H54 (cell line): ENCODE measurements at places on chromosomes 3 and 15.

GRCh38 chr3:174168026-174168425 is 691.1 kb upstream of the NAALADL2 start:
- DNase-seq: no peak

GRCh38 chr3:163368168-163368567 is 1710.1 kb downstream of the SI start:
- peak; percentile 5 for DNase-seq

GRCh38 chr3:65538101-65538500 is 500.6 kb downstream of the MAGI1 start:
- DNase-seq: no peak

- no peak for DNase-seq
These were observed 331.4 kb upstream of the AZI2 start for GRCh38 chr3:28680050-28680449.

DNA sequence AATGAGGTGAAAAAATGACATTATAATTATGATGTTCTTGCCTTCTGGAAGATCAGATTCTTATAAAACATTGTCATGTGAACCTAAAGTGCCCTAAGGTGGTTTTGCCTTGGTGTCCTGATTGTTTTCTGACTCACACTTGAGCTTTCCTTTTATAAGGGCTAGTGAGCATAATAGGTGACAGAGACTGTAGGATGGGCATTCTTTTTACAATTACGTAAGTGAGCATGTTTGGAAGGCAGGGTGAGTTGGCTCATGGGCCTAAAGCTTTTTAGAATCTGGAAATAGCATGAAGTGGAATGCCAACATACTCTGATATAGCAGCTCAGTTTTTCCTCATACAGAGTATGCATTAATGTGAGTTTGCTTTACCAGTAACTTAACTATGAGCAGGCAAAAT is 41.2 kb downstream of the CRYBG3 start:
- no peak for DNase-seq

- DNase-seq: no peak
These were observed 875 bp downstream of the GAP43 start for GRCh38 chr3:115624029-115624741.

DNA sequence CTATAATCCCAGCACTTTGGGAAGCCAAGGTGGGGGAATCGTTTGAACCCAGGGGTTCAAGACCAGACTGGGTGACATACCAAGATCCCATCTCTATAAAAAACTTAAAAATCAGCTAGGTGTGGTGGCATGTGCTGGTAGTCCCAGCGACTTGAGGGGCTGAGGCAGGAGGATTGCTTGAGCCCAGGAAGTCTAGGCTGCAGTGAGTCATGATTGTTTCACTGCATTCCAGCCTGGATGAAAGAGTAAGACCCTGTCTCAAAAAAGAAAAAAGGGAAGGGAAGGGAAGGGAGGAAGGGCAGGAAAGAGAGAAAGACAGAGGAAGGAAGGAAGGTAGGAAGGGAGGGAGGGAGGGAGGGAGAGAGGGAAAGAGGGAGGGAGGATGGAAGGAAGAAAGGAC is 133.7 kb upstream of the LRRN1 start:
- no peak for DNase-seq

GRCh38 chr3:149949181-149949580 is 21.5 kb downstream of the PFN2 start:
- DNase-seq: no peak

- no peak for DNase-seq
These were observed 125.8 kb downstream of the KBTBD8 start for GRCh38 chr3:67123914-67124313.

DNA sequence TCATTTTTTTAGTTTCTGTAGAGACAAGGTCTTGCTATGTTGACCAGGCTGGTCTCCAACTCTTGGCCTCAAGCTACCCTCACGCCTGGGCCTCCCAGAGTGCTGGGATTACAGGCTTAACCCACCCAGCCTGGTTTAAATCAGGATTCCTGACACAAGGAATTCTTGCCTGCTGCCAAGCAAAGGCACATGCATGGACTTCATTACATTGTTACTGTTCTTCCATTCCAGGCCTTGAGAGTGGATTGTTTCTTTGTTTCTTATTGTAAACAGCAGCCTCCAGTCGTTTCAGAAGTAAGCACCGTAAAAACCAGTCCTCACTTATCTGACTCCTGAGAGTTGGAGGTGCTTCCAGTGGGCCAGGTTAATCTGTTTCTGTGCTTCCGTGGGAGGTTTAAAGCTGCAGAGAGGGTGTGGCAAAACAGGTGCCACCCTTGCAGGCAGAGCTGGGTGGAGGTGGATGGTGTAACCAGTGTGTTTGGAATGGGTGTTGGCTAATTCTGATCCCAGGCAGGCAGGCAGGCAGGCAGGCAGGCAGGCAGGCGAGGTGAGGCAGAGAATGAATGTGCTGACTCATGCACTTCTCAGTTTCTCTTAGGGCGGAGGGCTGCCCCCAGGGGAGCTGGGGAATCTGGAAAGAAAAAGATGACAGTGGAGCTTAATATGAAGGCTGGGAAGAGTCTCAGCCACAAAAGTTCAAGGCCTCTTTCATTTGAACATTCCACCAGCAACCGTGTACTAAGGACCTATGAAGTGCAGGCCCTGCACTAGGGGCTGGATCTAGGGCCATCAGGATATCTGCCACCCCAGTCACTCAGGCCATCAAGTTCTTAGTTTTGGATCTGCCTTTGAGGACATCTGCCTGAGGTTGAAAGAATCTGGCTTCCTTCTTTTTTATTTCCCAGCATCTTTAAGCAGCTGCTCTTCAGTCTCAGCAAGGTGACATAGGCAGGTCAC is 37.0 kb upstream of the CDCP1 start:
- DNase-seq: peak; percentile 57
